NB4 (cell line): ENCODE measurements at places on chromosomes 5 and 9.

GRCh38 chr5:167886196-167886595, 405.2 kb upstream of the WWC1 start:
- no peak for DNase-seq

GRCh38 chr5:56344594-56344993, 111.5 kb upstream of the ANKRD55 start:
- DNase-seq: no peak

DNA sequence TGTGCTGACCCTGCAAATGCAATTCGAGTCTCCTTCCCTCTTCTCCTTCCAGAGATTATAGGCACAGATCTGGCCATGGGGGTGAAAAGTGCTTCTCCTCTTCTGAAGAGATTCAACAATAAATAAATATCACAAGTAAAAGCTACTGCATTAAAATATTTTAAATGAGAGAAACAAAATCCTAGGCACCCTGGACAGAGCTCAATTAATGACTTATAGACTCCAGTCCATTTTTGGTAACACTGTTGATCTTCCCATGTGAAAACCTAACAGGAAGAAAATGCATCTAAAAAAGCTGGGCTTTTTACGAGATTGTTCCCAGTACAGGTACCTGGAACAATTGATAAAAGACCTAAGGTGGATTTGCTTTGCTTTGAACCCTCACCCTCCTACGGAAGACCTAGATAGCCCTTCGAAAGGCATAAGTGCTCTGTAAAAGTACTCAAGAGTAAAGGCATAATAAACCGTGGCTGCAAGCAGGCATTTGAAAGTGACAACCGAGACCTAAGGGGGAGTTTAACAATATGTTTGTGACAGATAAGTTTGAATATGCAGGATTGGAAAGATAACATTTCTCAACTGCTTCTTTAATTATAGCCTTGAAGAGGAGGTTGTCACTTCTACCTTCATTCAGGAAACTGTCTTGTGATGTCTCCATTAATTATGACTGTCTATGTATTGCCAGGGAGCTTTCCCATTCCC, 29.4 kb upstream of the MED10 start:
- no peak for DNase-seq

DNA sequence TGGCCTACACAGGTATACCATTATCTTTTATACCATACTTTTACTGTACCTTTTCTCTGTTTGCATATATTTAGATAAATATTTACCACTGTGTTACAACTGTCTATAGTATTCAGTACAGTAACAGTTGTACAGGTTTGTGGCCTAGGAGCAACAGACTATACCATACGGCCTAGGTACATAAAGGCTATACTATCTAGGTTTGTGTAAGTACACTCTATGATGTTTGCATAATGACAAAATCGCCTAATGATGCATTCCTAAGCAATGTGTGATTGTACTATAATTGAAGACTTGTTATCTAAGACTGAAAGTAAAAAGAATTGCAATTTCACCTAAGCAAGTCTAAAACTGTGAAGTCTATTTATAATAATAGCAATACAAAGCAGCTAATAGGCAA, 3.9 kb downstream of the C9orf72 start:
- no peak for DNase-seq

DNA sequence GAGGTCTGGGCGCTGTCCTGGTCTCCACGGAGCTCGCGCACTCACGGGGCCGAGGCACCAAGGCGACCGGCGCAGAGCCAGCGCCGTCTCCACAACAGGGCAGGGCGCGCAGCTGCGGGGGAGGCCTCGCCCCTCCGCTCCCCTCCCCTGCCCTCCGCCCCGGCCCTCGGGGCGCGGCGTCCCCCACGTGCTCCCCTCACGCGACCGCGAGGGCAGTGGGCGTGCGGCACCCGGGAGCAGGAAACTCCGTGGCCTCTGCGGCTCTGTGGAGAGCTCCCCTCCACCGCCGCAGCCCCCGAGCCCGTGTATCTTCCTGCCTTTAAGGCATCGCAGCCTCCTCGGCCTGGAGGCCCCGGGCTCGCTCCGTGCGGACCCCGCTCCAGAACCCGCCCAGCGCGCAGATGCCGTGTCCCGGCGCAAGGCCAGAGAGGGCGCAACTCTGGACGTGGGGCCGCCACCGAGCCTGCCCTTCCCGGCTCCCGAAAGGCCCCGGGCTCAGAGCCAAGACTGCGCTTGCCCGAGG, 708 bp upstream of the TUBB4B start:
- peak; percentile 83 for DNase-seq

GRCh38 chr5:154577416-154577815, 99.4 kb upstream of the HAND1 start:
- no peak for DNase-seq

DNA sequence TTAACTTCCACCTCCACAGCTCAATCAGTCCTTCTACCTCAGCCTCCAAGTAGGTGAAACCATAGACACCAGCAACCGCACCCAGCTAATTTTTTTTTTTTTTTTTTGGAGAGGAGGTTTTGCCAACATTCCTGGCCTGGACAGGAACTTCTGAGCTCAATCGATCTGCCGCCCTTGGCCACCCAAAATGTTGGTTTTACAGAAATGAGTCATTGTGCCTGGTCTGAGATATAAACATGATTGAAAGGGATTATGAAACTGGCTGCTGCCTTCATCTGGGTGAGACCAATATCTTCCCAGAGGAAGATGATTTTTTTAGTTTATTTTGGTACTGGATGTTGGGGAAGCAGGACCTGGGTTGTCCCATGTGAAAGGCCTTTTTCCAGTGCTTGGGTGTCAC, 9.2 kb downstream of the TAF11L12 start:
- no peak for DNase-seq

GRCh38 chr9:89491694-89492093, 6.2 kb downstream of the SEMA4D start:
- DNase-seq: no peak

GRCh38 chr5:143955141-143955540, 143.2 kb downstream of the HMHB1 start:
- no peak for DNase-seq

DNA sequence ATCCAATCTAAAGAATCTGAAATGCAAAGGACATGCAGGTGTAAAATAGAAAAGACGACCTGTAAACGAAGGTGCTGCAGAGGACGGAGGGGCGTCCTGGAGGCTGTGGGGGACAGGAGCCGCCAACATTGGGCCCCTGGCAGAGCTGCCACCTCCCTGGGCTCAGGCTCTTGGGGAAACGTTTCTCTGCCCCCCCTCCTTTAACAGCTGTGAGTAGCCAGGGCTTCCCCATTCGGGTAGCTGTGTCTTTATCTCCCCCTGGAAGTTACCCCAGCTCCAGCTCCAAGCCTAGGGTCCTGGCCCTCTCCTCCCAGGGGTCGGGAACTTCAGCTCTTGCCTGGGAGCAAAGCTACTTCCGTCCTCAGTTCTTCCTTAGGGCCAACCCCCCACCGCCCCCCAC, 51.5 kb downstream of the PSD2 start:
- DNase-seq: no peak

GRCh38 chr5:160692271-160692670, 159.7 kb downstream of the ATP10B start:
- DNase-seq: no peak

- no peak for DNase-seq
These were observed 41.5 kb downstream of the SPRY4 start for GRCh38 chr5:142283304-142283703.

- DNase-seq: no peak
These were observed 120.1 kb downstream of the CMYA5 start for GRCh38 chr5:79809743-79810142.

DNA sequence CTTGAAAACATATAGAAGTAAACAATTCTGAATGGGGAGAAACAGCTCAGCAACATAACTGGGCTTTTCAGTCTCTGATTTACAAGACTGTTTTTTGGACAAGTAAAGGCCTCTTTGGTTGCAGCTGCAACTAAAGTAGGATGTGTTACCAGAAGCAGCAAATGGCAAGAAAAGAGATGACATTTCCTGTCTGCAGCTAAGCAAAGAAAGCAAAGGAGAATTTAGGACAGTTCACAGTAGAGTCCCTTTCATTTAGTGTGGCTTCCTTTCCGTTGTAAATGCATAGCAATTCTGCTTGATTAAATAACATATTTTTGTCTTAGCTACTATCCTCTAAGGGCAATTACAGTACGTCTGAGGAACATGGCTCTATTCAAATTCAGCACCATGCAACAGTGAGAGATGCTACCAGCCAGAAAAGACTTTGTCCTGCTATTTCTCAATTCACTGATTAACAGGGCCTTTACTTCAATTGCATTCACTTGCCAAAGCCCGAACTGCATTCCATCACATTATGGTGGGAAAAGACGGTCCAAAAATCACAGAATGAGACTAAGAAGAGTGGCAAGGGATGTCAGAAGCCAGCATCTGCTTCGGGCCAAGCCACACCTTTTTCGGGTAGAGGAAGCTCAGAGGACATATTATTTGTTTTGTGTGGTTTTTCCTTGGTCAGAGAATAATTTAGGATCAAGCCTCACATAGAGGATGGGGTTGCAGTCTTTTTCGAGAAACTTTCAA, 107.7 kb downstream of the SEMA6A start:
- DNase-seq: no peak

GRCh38 chr9:126793686-126794417, 11.0 kb upstream of the ZBTB43 start:
- DNase-seq: no peak

GRCh38 chr5:72837524-72838096, 21.1 kb downstream of the TNPO1 start:
- DNase-seq: no peak

- peak; percentile 16 for DNase-seq
These were observed 1.2 kb downstream of the SMC5 start for GRCh38 chr9:70260007-70260443.

GRCh38 chr5:109231331-109231730, 178.4 kb downstream of the PJA2 start:
- no peak for DNase-seq

DNA sequence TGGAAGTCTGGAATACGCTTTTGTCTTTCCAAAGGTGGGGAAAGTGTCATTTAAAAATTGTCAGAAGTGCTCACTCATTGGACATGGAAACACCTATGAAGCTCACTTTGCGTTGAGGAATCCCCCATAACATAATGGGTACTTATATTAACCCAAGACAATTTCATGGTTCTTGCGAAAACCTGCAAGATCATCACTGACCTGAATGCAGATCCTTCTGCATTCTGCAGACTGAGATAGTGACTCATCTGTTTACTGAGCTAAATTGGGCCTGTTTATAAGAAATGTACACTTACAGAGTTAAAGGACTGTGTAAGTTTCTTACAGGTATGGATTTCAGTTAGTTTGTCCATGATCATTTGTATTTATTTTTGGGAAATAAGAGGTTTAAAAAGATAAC, 153.0 kb downstream of the HMHB1 start:
- DNase-seq: peak; percentile 28

- no peak for DNase-seq
These were observed 1319.3 kb upstream of the C9orf72 start for GRCh38 chr9:28892538-28892937.

DNA sequence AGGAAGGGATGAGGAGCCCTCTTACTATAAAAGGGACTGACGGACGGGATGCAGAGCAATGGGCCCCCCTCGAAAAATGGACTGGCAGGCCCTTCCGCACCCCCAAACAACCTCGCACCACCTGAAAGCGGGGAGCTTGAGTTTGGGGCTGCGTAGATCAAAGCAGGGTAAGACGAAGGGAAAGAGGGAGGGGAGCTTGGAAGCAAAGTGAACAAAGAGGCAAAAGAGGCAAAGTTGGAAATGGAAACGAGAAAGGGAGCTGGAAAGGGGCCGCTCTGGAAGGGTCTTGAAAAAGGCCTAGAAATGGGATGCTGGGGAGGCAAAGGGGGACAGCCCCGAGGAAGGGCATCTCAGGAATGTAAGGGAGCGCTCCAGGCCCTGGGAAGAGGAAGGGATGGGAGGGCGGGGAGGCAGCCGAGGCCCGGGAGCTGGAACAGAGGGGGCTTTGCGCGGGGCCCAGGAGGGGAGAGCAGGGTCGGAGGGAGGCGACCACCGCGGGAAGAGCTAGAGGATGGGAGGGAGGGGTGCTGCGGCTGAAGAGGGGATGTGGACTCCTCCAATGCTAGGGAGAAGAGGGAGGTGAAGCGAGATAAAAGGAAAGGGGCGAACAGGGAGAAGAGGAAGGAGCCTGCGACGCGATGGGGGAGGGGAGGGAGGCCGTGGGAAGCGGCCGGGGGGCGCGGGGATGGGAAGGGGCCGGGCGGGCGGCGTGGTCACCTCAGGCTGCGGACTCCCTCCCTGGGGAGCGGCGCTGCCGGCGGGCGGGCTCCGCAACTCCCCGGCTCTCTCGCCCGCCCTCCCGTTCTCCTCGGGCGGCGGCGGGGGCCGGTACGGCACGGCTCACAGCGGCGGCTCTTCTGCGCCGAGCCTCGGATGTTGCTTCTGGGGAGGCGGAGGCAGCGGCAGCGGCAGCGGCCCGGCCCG, 577 bp downstream of the RNF145 start:
- DNase-seq: peak; percentile 49

DNA sequence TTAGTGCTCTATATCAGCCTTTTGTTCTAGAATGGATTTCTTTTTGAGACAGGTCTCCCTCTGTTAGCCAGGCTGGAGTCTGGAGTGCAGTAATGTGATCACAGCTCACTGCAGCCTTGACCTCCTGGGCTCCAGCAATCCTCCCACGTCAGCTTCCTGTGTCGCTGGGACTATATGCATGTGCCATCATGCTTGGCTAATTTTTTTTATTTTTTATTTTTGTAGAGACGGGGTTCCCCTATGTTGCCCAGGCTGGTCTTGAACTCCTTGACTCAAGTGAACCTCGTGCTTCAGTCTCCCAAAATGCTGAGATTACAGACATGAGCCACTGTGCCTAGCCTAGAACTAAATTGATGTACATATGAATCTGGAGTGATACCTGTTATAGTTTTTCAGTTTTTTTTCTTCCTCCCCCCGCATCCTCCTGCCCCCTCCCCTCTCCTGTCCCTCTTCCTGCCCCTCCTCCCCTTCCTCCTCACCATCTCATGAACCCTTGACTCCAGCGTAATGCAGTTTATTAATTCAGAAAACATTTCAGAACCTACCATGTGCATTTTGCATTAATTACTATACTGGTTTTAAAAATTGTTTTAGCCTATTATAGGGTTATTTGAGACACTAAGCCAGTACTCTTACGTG, 37.4 kb upstream of the TNFAIP8 start:
- DNase-seq: peak; percentile 56

- DNase-seq: no peak
These were observed 12.1 kb downstream of the LRSAM1 start for GRCh38 chr9:127463382-127463781.

DNA sequence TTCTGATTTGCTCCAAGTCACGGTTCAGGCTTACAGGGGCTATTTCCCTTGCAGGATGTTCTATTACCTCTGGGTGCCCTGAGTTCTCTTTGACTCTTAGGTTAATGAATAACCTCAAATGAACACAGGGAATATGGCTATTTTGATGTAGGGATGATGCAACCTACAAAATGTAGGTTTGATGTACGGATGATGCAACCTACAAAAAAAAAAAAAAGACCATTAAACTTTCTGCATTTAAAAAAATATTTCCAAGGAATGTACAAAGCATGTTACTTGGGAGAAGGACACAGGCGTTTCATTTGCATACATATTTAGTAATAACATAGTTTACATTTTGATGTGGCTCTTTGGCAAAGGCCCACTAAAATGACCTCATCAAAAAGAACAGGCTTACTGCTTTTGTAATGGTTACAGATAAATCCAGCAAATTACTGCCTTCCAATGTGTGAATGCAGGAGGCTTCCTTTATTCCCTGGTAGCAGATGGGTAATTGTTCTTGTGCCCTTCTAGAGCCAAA, 36.3 kb downstream of the ZNF474 start:
- no peak for DNase-seq

- DNase-seq: no peak
These were observed 5.3 kb downstream of the TXNDC15 start for GRCh38 chr5:134879456-134879855.
